ENCODE measurements at places on chromosomes 5 and 9.

- DNase-seq: no peak
Measured at GRCh38 chr5:156526081-156526925, 199.3 kb downstream of the SGCD start.

- no peak for DNase-seq
Measured at GRCh38 chr5:75037106-75037505, 15.3 kb downstream of the GCNT4 start.

DNA sequence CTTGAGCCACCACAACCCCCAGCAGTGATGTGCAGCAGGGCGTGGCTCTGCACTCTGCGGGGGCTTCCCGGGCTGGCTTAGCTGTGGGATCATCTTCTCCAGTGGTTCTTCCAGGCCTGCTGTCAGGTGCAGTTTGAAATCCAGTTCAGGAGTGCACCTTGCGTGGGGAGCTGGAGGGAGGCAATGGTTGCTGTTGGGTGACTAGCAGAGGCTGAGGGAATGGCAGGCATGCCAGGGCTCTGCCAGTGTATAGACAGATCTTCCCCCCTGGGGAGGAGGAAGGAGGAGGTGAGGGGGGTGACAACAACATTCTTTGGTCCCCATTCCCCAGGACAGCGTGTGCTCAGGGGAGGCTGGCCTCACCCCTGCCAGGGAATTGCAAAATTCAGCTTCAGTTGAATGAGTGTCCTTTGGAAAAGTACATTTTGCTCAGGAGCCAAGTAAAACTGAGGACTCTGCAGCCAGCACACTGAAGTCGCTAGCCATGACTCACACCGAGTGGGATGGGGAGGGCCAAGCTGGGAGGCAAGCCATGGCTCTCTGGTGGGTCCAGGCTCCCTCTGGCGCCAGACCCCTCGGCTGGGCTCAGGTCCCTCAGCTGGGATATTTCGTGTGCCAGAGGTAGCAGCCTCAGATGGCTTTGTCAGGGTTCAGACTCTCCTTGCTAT lies 35.0 kb downstream of the ERGIC1 start:
- DNase-seq: no peak

- DNase-seq: no peak
Measured at GRCh38 chr9:84851935-84852585, 182.5 kb downstream of the NTRK2 start.

GRCh38 chr5:139635191-139635590 lies 13.0 kb upstream of the CXXC5 start:
- no peak for DNase-seq
